ENCODE measurements at places on chromosomes 12 and 14. TPM values are rescaled to one million over a fixed set of nuclear protein-coding genes. Genes with fewer than 3 reads are reported as not detected.

GRCh38 chr12:8594072-8594471, 18.6 kb downstream of the AICDA start:
- DNase-seq = no peak

DNA sequence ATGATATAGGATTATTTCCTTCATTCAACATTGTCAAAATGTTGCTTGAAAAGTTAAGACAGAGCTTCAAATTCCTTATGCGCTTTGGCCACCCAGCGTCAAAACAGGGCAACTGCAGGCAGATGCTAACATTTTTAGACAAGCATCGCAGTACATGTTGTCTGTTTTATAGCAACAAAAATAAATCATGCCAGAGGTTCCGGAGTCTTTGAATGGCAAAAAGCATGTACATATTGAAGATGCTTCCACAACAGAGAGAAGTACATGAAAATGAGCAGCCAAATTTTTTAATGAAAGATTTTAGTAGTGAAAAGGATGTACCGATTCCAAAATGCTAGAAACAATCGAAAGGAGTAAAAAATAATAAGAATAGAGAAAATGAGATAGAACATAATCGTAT, 49.8 kb upstream of the USP15 start:
- peak; percentile 60 for DNase-seq

FSCB gene
- not detected for total RNA-seq

PAH gene
- total RNA-seq = not detected

DNA sequence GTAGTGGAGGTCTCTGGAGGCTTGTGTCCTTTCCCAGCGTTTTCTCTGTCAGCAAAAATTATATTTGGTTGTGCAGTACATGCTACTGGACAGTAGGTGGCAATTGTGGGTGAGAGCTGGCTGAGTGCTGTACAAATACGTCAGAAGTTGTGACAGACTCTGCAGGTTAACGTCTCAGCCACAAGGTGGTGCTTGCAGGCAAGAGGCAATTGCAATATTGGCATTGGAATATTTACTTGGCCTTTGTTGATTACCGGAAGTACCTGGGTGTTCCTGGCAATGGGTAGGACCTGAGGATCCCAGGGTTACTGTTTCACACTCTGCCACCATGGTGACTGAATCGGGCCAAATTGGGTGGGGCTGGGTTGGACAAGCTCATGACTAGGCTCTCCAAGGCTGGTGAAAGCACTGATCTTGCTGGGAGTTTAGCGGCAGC, 333.9 kb upstream of the LMO3 start:
- DNase-seq = peak; percentile 57

DNA sequence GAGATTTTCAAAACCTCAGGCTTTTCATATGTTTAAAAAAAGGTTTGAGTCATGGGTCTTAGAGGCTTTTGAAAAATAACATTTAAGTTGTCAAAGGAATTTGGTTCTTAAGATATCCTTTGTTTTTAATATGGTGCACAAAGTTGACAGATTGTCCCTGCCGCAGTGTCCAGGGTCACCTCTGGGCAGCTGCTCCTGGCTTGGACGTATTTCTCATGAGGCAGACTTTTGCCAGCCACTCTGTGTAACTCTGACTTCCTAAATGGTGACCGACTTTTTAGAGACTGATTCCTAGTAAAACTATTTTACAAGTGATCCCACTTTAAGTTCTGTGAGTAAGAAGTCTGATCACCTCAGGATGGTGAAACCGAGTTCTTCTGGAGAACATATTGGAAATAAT, 27.5 kb downstream of the XRCC3 start:
- DNase-seq = no peak
